ENCODE measurements at places on chromosomes 12 and 14.
A peak's percentile ranks its signal among the peaks of the same experiment; 100 is the strongest.

GRCh38 chr14:24431569-24432258 lies 2.0 kb downstream of the KHNYN start:
- DNase-seq: peak; percentile 93

DNA sequence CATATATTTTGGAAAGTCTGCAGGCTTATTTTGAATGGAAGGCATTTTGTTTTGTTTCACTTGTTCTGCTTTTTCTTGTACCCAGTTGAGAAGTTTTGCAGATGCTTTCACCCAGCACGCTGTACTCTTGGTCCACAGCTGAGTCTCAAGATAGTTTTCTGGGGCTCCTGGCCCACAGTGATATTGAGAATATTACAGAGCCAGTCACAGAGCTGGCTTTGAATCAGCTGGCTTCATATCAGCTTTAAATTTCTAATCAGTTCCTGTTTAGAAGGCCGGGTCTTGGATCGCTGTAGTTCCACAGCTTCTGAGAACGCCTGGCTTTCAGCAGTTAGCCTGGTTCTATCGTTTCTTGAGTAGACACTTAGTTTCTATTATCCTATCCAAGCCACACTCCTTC lies 32.5 kb upstream of the PARP11 start:
- no peak for DNase-seq

DNA sequence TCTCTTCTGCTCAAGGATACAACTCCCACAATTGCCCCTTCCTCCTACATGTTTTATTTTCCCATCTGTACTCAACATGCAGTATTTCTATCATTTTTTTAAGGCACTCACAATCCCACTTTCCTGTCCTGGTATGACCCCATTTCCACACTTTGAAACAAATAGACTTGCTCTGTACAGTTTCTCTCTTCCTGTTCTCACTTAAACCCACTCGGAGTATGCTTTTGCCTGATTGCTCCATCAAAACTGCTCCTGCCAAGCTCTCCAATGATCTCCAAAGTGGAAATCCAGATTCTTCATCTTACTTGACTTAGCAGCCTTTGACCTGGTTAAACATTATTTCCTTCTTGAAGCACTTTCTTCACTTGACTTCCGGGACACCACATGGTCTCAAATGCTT lies 384.5 kb downstream of the SEC23A start:
- no peak for DNase-seq

DNA sequence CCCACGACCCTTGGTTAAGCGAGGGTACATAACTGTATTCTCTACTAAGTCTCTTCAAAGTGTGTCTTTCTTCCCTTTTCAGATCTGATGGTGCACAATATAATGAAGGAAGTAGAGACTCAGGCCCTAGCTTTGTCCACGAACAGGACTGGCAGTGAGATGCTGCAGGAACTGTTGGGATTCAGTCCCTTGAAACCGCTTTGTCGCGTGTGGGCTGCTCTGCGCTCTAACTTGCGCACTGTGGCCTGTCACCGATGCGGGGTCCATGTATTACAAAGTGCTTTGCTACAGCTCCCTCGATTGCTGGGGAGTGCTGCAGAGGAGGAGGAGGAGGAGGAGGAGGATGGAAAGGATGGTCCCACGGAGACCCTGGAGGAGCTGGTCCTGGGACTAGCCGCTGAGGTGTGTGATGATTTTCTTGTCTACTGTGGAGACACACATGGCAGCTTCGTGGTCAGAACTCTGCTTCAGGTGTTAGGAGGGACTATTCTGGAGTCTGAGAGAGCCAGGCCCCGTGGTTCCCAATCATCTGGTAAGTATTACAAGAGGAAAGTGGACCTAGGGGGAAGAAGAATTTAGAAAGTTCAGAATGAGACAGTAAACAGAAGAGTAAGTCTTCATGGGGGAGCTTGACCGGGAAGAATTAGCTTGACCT lies 803 bp downstream of the NOP9 start:
- DNase-seq: no peak

DNA sequence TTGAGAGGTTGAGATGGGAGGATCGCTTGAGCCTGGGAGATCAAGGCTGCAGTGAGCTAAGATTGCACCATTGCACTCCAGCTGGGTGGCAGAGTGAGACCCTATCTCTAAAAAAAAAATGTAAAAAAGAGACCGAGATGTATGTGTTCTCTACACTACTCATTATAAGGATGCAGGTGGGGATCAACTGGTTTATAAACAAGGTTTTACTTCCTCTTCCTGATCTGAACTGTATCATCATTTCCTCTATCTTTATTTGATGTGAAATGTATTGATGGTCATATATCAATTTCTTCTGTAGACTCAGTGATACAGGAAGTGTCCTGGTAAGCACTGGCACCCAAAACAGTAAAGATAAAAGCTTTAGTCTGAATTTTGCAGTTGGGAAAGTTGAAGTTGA lies 20.1 kb upstream of the USP44 start:
- no peak for DNase-seq

GRCh38 chr12:32644431-32644830 lies 34.7 kb upstream of the DNM1L start:
- DNase-seq: no peak

GRCh38 chr14:99820702-99821331 lies 27.6 kb downstream of the EML1 start:
- DNase-seq: no peak

Measured in T-helper 2 cell (primary cell).